ENCODE measurements at places on chromosomes 11 and 22.

- no peak for DNase-seq
Measured at GRCh38 chr11:46386674-46387073, 4.9 kb downstream of the CHRM4 start.

GRCh38 chr11:26285608-26286007 is 46.3 kb upstream of the ANO3 start:
- no peak for DNase-seq

GRCh38 chr11:86748296-86748695 is 52.0 kb upstream of the PRSS23 start:
- no peak for DNase-seq

DNA sequence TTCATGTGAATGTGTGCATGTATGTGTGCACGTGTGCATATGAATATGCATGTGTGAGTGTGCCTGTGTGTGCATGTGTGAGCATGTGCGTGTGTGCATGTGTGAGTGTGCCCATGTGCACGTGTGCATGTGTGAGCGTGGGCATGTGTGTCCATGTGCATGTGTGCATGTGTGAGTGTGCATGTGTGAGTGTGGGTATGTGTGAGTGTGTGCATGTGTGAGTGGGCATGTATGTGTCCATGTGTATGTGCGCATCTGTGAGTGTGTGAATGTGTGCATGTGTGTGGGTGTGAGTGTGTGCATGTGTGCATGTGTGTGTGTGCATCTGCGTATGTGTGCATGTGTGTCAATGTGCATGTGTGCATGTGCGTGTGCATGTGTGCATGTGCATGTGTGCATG is 94.7 kb downstream of the ST3GAL4 start:
- no peak for DNase-seq

DNA sequence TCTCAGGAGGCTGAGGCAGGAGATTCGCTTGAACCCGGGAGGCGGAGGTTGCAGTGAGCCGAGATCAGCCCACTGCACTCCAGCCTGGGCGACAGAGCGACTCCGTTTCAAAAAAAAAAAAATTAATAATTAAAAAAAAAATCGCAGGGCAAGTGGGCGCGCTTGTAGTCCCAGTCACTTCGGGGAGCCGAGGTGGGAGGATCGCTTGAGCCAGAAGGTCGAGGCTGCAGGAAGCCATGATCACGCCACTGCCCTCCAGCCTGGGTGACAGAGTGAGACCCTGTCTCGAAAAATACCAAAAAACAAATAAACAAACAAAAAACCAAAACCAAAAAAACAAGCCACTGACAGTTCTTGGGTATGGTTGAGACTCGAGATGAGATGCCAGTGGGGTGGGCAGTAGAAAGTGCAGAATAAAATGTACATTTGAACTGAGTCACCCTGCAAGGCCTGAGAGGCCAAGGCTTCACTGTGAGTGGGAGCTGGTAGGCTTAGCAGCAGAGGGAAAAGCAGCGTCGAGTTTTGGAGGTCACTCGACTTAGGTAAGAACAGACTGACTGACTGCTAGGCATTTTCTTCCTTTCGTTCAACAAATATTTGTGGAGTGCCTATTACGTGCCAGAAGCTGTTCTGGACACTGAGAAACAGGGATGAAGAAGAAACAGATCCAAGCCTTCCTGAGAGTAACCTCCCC is 635 bp upstream of the LDHA start:
- no peak for DNase-seq

GRCh38 chr11:35146074-35146521 is 7.1 kb downstream of the CD44 start:
- DNase-seq: no peak

- DNase-seq: no peak
Measured at GRCh38 chr11:111137846-111138245, 107.7 kb upstream of the POU2AF2 start.

- no peak for DNase-seq
Measured at GRCh38 chr11:6882751-6883150, 6.3 kb downstream of the OR10A4 start.

DNA sequence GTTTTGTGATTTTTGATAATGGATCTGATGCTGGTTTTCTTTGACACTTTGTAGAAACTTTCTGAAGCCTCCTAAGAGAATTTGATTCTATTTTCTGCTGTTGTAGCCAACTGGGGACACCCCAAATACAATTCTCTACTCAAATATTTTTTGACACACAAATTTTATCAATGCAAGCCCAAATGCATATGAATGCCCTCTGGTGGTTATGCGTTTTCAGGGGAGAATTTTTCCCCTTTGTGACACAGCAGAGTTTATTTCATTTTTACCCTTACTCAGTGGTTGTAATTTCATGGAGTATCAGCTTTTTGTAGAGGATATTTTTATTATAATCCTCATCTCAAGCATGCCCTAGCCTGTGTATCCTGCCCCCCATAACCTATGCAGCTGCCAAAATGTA is 44.7 kb upstream of the MTMR2 start:
- DNase-seq: no peak

- no peak for DNase-seq
Measured at GRCh38 chr22:23093051-23093788, 22.9 kb downstream of the GNAZ start.

All from SK-N-MC (cell line).